ENCODE measurements at places on chromosomes 3 and 15. TPM values are rescaled to one million over a fixed set of nuclear protein-coding genes. Genes with fewer than 3 reads are reported as not detected.

The LYZL4 gene
- not detected for polyA plus RNA-seq

The GP9 gene
- not detected for polyA plus RNA-seq

The GRK7 gene
- not detected for polyA plus RNA-seq

The GOLGA8M gene
- not detected for polyA plus RNA-seq

DNA sequence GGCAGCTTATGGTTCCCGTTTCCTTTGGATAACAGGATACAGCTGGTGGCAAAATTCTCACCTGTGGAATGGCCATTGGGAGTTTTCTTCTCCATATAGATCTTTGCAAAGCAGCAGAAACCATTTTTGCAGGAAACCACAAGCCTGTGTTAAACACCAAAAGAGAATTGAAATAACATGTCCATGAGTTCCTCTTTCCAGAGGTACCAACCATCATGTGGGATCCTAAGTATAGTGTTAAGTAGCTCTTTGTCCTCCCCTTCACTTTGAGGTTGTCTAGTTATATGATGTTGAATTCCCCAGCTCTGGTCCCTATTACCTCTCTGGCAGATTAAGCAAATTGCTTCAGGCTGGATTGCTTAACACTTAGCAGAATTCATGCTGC is 94.9 kb downstream of the AKAP13 start:
- DNase-seq: no peak

- DNase-seq: no peak
Observed at GRCh38 chr3:48367201-48367600, 4.8 kb upstream of the FBXW12 start.

All from naive thymus-derived CD4-positive, alpha-beta T cell (primary cell).